ENCODE measurements at places on chromosomes 11 and 22.

- no peak for DNase-seq
Observed at GRCh38 chr11:86416494-86416893, 41.8 kb downstream of the CCDC81 start.

- peak; percentile 86 for DNase-seq
Observed at GRCh38 chr11:1453611-1454034, 33.0 kb downstream of the MOB2 start.

GRCh38 chr11:8099291-8099899, 18.4 kb downstream of the TUB start:
- DNase-seq = no peak

- DNase-seq = no peak
Observed at GRCh38 chr11:10488934-10489691, 34.0 kb downstream of the AMPD3 start.

GRCh38 chr11:67617243-67617953, 10.7 kb downstream of the NDUFV1 start:
- DNase-seq = no peak

DNA sequence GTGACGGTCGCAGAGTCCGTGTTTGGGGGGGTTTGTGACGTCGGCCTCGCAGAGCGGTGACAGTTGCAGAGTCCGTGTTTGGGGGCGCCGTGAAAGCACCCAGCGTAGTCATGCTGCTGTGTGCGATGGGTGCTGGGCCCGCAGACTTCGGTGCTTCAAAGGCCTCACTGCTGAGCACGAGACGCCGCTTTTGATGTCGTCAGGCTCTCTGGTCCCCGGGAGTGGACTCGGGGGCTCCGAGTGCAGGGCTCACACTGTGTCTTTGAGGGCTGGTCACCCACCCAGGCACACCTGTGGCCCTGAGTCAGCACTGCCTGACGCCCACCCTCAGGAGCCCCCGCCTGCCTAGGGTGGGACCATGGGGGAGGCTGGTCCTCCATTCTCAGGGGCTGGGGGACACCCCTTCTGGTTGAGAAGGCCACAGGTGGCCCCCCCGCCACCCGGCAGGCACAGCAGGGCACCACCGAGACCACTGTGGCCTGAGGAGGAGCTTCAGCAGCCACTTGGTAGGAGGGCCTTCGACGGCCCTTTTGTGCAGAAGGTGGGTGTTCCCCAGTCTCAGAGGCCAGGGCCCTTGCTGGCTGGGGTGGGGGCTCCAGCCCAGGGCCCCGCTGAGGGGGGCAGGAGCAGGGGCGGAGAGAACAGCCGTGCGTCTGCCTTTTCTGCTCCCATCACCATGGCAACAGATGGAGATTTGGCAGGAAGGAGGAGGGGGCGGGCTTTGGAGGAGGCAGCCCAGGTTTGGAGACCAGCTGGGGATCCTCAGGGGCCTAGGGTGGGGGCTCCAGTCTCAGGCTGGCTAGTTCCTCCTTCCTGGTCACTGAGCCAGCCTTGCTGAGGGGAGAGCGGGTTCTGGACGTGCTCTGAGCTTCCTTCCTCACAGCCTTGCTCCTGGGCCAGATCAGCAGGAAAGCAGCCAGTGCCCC, 20.9 kb downstream of the BRSK2 start:
- no peak for DNase-seq

DNA sequence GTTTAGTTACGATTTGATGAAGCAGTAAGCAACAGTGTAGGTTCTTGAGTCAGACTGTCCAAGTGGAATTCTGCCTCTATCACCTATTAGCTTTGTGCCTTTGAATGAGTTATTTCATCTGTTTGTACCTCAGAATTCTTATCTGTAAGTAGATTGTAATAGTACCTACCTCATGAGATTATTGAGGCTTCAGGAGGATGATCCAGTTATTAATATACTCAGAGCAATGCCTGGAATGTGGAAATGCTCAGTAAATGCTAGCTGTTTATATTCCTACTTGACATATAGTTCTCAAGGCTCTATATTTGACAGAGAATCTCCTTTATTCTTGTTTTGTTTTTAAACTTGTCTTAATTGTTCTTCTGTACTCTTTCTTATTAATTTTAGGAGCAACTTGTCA, 70.1 kb downstream of the SFI1 start:
- no peak for DNase-seq

GRCh38 chr11:35141071-35141470, 2.1 kb downstream of the CD44 start:
- no peak for DNase-seq

DNA sequence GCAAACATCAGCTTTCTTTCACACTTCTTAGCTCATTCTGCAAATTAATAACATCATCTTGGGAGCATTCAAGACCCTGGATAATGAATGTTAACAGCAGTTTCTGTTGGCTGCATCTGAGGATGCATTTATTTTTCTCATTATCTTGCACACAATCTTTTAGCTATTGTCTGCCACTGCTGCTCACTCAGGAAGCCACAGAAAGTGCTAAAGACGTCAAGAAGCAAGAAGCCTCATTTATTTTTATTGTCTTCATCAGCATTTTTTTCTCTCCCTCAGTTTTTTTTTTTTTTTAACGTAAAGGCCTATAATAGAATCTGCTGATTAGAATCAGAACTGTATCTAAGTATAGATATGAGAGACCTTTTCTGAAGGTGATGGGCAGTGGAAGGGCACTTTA, 1339.4 kb downstream of the FAM181B start:
- DNase-seq = no peak

DNA sequence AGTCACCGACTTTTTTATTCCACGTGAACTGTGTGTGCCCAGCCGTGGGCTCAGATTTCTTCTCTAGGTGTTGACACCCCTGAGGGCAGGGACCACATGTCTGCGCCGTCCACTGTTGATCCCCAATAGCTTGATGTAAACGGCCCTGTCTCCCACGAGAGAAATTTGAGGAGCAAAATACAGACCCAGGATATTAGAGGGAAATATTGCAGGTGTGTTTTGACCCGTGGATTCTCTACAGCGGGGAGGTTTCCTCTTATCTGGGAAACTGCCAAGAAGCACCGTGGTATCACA, 437.5 kb downstream of the TBC1D22A start:
- DNase-seq = no peak

DNA sequence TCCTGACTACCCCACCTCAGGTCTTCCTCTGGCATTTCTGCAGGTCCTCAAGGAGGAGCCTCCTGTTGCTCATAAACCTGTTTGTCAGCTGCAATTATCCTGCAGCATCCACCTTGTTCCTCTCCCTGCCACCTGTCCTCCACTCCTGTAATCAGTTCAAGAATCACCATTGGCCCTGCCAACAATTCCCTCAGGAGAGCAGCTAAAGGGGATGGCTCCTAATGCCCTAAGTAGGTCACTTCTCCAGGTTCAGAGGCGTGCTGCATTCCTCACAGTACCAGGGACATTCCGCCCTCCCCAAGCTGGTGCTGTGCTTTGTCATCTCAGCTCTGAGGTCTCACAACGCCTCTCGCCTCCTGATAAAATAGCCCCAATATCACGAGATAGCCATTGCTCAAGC, 2.1 kb downstream of the CLDN25 start:
- no peak for DNase-seq

DNA sequence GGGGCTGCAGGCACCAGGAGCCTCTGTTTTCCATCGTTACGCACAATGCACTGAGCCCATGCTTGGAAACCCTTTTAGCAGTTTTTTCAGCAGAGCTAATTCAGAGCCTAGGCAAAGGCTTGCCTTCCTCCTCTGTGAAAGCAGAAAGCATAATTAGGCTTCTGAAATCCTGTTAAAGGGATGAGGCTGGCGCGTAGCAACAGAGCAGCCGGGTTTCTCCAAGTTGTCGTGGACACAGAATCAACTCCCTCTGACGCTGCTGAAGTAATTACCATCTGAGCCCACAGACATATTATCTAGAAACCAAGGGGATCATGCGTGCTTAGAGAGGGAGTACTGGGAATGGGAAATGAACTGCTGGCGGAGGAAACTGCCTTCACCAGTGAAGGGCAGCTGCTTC, 85.4 kb downstream of the MYO18B start:
- no peak for DNase-seq

GRCh38 chr11:32448232-32448631, 12.9 kb upstream of the WT1 start:
- DNase-seq = no peak

DNA sequence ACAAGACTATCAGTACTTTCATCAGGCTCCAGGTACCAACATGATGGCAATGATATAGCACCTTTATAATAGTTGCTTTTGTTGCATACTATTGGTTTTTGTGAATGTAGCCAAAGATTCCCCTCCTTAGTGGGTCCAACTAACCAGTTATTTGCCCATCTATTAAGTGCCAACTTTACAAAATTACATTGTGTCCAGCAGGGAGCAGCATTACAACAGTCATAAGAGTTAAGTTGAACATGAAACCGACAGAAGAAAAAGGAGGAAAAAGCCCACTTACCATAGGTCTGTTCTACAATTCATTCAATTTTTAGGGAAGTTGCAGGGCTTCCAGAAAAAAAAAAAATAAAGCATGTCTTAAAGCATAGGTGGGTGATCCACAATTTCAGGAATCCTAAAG, 21.6 kb downstream of the IMMP1L start:
- DNase-seq = no peak

DNA sequence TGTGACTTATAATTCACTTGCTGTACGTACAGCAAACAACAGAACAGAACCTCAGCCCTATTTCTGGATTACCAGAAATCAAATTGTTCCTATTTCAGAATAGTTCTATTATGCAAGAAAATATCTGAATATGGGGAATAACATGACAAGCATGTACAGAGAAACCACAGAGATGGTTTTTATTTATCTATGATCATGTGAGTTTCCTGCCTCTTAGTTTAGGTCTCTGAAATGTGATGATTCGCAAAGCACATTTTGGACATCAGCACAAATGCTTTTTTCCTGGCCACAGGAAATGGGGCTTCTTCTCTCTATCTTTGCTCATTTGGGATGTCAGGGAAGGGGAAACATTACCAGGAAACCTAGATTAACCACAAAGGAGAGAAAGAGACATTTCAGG, 266.7 kb upstream of the CTSC start:
- DNase-seq = no peak

GRCh38 chr11:27874998-27875830, 175.0 kb upstream of the BDNF start:
- no peak for DNase-seq

GRCh38 chr11:69964247-69964643, 113.9 kb upstream of the ANO1 start:
- DNase-seq = no peak

Measured in GM12891 (cell line).